ENCODE measurements at places on chromosomes 2 and 18.

DNA sequence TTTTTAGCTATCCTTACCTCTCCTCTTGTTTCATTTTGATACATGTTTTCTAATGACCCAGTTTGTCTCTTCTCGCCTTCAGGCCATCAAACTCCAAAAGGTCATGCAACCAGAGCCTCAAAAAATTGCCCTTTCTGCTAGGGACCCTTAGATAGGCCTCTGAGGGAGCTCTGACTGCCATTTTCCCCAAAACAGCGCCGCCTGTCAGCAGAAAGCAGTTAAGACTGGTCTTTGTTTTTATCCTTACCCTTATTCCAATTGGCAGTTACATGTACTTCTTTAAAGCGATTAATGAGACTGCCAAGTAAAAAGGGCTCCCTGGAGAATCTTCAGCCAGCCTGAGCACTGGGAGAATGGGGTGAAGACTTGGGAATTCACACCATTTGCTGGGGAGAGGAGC is 55.1 kb upstream of the RIT2 start:
- no peak for DNase-seq

DNA sequence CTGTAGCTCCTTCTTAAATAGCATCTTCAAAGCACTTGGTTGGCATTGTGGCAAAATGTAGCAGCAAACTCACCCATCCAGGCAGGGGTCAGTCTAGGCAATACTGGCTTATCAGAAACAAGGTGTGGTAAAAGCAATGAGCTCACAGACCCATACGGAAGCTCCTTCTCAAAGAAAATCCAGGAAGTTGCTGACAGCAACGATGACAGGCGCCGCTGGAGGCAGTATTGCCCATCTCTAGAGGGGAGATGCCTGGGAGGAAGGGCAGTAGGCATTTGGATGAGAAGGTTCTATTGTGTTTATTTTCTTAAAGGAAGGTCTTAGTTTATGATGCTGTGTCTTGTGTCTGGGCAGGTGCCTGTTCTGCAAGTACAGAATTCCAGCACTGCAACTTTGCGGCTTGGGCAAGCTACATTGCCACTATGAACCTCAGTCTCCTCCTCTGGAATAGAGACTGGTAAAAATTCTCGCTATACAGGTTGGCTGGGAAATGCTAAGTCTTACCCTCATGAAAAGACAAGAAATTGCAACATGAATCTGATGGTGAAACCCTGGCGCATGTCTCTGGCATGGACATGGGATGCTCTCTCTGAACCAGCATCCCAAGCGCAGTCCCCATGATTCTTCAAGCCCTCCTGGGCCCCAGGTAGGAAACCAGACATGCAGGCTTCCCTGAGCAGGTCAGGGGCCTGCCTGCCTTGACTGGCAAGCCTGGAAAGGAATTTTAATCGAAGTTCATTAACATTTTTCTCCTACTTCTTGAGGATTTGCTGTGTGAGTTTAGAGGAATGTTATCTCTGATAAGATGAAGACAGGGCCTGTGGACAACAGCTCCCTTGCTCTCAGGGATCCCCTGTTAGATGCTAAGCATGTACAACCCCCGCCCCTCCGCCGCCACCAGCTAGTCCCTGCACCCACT is 156.0 kb downstream of the TFCP2L1 start:
- DNase-seq, result no peak

DNA sequence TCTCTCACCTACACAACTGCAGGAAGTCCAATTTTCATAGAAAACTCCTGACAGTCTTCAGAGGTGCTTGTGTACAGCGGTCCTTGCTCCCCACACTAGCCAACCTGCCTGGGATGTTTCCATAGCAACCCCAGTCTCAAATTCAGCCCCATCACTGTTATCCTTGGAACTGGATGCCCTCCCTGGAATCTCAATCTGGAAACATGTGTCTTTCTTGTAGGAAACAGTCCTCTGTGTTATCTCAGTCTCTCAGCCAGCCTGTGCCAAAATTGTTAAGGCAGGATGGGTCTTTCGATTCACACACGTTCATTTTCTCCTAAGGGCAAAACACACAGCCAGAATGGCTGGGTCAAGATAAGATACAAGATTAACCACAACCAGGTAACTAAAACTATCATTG is 295.5 kb upstream of the RND3 start:
- DNase-seq, result peak; percentile 56

GRCh38 chr2:7844414-7844965 is 837.4 kb upstream of the ID2 start:
- no peak for DNase-seq

- DNase-seq, result no peak
Measured at GRCh38 chr2:68039317-68039716, 23.5 kb downstream of the C1D start.

- DNase-seq, result peak; percentile 11
Measured at GRCh38 chr18:57627488-57627887, 5.9 kb upstream of the NARS1 start.

DNA sequence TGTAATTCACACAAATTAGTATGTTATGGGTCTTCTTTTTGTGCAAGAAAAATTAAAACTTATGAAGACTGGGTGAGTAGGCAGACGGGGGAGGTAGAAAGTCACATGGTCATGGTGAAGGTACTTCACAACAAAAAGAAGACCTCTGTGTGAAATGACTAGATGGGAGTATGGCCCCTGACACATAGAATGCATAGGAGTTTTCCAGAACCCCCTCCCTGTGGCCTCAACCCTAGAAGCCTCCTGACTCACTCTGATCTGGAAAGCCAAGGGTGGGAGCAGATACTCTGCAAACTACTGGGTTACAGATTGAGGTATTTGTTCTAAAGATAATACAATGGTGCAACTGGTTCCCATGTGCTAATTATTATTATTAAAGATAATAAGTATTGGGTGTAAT is 23.2 kb downstream of the SATB2 start:
- no peak for DNase-seq

- no peak for DNase-seq
Measured at GRCh38 chr2:214730800-214731407, 78.6 kb downstream of the BARD1 start.

DNA sequence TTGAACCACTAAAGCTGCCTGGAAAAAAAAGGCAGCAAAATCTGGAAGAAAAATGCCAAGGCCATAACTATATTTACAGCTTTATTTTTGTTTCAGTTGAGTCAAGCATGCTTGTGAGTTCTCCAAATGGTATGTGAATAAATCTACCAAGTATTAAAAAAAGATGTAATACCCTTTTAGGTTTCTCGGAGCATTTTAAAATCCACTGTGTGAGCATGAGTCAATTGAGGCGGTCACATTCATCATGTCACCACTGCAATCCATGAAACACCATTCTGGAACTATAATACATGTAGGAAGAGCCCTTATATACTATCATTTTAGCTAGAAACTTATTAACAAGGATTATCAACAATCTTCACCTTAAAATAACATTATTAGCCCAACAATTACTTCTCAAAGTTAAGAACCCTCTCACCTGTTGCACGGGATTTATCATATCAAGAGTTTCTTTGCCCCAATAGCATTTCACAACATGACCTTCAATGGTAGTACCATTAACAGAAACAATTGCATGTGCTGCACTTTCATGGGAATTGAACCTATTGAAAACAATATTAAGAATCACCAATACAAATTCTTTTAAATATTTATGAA is 24.2 kb upstream of the C2orf42 start:
- no peak for DNase-seq

GRCh38 chr2:105338020-105338385 is 663 bp downstream of the C2orf49 start:
- DNase-seq, result no peak

GRCh38 chr2:74953796-74954499 is 4.5 kb upstream of the POLE4 start:
- no peak for DNase-seq
